Anterior cingulate cortex (tissue), 58 donors: ENCODE measurements at places on chromosomes 3 and 15.
A peak's percentile ranks its signal among the peaks of the same experiment; 100 is the strongest.

DNA sequence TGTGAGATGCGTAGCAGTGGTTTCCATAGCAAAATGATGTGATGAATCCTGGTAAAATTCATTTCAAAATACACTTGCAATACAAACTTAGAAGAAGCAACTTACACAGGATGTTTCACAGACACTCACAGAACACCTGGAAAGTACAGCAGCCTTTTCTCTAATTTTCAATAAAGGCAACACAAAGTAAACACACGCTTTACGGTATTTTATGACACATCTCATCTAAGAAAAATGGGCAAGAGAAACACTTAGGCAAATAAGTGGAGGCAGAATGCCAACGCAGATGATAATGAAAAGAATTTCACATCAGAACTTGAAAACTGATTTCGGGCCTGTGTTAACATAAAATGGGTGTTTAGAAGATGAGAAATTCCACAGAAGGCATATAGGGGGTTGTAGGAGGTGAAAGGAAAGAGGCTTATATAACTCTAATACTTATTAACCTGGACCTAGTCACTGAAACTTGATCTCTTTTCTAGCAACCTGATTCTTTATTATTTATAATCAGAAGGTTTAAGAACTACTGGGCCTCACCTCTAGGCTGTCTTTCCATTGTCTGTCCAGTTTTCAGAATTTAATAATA is 25.6 kb upstream of the MAP3K13 start:
- DNase-seq: no peak

DNA sequence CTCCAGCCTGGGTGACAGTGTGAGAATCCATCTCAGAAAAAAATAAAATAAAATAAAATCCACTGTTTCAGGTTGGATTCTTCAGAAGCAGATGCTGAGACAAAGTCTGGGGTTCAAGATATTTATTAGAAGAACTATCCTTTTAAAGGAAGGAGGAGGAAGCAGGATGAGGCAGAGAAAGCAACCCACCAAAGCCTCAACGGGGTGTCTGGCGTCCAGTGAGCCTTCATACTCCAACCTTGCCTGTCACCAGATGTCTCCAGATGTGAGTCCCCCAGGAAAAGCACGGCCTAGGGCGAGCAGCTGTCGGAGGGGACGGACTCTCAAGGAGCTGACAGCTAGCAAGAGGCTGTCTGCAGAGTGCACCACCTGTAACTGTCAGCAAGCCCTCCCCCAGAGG is 37.3 kb downstream of the MB21D2 start:
- no peak for DNase-seq

DNA sequence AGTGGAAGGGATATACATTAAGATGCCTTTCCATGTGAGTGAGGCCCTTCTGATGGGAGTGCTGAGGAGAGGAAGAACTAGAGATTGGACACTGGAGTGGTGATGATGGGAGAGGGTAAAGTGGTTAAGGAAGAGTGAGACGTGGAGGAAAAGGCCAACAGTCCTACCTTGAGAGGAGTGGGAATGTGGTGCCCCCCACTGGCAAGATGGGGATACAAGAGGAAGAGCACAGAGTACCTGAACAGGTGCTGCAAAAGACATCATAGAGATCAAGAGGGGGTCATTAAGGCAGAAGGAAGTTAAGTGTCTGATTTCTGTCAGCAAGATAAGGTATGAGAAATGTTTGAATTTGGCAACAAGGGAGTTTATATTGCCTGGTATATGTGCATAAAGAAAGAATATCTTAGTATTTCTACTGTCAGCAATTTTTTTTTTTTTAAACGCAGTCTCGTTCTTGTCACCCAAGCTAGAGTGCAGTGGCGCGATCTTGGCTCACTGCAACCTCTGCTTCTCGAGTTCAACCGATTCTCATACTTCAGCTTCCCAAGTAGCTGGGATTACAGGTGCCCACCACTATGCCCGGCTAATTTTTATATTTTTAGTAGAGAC is 34.0 kb downstream of the ARIH2 start:
- no peak for DNase-seq

DNA sequence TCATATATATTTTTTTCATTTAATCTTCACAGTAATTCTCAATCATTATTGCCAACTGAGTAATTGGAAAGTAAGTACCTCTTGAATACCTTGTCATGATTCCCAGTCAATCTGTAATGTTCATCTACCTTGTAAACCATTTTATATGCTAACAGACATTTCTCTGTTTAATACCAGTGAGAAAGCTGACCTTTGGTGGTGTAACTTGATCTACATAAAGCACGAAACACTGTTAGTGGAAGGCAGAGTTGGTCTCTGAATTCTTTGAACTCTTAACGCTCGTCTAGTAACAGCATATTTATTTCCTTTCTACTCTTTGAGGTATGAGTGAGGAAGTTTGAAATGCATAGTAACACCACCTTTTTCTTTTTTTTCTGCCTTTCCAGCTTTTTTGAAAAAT is 59.5 kb downstream of the SLC25A26 start:
- DNase-seq: no peak

GRCh38 chr3:52118156-52118875 is 35.9 kb downstream of the POC1A start:
- peak; percentile 25 for DNase-seq

DNA sequence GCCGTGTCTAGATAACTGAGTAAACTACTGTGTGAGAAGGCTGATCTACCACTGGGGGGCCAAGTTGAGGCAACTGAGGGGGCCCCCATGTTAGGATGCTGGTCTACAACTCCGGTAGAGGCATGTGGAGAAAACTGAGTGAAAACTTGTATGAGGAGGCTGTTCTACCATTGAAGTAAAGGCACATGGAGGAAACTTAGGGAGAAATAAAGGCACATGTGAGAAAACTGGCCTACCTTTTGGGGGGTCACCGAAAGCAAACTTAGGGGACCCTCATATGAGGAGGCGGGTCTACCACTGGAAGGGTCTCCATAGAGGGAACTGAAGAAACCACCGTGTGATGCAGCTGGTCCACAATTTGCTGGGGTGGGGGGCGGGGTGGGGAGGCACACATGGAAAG is 155.2 kb downstream of the FBLN2 start:
- DNase-seq: no peak

DNA sequence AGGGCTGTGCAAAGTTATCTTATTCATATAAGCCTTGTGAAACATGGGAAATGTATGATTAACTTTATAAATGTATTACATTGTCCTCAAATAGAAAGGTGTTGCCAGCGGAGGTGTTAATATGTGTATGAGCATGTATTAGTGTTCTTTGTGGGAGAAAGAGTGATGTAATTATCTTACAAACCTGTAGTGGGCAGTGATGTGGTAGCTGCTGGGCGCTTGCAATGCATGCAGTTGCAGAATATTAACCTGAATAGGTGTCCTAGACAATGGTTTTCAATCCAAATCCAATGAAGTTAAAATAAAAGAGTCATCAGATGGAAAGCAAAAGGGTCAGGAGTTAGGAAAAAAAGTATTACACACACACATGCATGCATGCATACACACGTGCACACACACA is 881.3 kb upstream of the CADM2 start:
- DNase-seq: no peak

DNA sequence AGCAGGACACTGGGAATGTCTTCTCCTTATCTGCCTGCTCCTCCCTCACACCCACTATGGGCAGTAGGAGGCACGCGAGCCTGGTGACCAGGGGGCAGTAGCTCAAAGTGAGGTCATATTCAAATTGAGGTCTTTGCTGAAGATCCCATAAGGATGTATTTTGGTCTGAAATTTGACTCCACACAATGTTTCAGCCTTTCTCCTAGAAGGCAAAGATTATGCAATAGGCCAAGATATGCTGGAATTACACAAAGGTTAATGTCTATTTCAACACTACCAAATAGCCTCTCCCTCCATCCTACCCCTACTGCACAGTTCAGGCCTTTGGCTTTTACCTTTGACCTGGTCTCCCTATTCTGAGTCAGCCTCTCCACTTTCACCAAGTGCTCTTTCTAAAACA is 203.0 kb downstream of the TIGIT start:
- no peak for DNase-seq

- DNase-seq: no peak
Observed at GRCh38 chr3:33751336-33751735, 33.3 kb upstream of the CLASP2 start.

GRCh38 chr3:43525941-43526607 is 95.7 kb downstream of the ANO10 start:
- no peak for DNase-seq

- no peak for DNase-seq
Observed at GRCh38 chr15:99341786-99342185, 90.5 kb downstream of the LRRC28 start.

- DNase-seq: no peak
Observed at GRCh38 chr15:85095566-85095965, 113.9 kb downstream of the PDE8A start.

DNA sequence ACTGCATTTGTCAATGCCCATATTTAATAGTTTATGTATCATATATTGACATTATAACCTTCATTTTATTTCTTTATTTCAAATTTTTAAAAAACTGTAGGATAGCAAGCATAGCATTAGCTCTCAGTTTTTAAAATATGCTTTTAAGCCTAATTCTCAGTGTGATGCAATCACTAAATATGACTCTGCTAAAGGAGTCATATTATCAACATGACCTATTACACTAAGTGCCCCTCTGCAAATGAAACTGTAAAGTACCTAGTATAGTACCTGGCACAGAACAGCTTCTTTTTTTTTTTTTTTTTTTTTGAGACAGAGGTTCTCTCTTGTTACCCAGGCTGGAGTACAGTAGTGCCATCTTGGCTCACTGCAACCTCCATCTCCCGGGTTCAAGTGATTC is 179.4 kb upstream of the CGNL1 start:
- no peak for DNase-seq

GRCh38 chr15:78037779-78038305 is 39.7 kb downstream of the TBC1D2B start:
- no peak for DNase-seq

GRCh38 chr3:23496165-23496564 is 293.0 kb downstream of the UBE2E2 start:
- DNase-seq: no peak

- DNase-seq: no peak
Observed at GRCh38 chr3:193693774-193694173, 100.8 kb downstream of the OPA1 start.

DNA sequence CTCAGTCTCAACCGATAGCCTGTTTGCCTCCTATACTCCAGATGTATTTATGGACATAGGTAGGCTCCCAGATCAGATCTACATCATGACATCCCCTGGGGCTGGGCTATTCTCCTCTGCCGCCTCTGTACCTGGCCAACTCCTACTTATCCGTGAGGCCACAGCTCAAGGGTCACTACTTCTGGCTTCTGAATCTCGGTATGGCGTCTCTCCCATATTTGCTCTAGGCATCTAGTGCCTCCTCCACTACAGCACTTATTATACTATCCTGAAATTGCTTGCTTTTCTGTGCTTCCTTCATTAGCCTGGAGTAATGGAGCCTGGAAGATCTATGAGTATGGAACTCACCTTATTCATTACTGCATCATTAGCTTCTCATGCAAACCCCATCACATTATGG is 172.6 kb upstream of the WNT5A start:
- no peak for DNase-seq

- DNase-seq: no peak
Observed at GRCh38 chr3:155404486-155404885, 111.0 kb upstream of the STRIT1 start.

- DNase-seq: no peak
Observed at GRCh38 chr15:40511093-40511471, 40.3 kb downstream of the CHST14 start.

DNA sequence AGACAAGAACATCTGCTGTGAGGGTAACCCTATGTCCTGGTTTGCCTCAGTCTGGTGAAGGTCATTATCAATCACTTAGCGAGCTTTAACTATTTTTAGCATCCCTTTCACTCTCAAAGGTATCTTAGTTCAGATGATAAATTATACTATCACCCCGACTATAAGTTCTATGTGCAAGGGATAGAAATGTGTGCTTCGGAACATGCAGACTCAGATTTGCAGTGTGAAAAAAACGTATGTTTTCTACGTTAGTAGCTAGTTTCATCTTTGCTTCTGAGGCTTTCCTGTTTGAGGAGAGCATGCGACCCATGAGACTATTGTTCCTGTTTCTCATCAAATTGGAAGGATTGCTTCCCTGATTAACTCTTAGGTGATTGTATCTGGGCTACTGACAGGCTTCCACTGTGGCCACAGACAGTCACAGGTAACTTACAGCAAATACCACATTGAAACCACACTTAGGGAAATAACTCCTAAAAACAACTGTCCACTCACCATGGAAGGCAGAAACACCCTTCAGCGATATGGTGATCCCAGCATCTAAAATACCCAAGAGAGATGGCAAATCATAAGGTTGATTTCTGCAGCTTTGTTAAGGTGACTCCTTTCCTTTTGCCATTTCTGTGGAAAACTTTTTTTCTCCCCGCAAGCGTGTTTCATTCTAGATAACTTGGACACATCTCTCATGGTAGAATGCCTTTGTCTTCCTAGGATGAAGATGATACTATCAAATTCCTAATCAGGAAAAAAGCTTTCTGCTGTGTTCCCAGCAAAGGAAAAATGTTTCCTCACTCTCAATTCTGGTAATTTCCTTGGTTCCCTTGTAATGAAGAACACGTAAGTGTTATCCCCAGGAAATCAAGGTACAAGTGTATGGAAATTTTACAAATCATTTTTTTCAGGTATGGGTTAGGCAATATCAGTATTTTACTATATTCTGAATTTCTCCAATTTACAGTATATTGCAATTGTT is 5.2 kb downstream of the GCSAM start:
- no peak for DNase-seq

- DNase-seq: no peak
Observed at GRCh38 chr15:51386486-51386885, 45.0 kb downstream of the GLDN start.

DNA sequence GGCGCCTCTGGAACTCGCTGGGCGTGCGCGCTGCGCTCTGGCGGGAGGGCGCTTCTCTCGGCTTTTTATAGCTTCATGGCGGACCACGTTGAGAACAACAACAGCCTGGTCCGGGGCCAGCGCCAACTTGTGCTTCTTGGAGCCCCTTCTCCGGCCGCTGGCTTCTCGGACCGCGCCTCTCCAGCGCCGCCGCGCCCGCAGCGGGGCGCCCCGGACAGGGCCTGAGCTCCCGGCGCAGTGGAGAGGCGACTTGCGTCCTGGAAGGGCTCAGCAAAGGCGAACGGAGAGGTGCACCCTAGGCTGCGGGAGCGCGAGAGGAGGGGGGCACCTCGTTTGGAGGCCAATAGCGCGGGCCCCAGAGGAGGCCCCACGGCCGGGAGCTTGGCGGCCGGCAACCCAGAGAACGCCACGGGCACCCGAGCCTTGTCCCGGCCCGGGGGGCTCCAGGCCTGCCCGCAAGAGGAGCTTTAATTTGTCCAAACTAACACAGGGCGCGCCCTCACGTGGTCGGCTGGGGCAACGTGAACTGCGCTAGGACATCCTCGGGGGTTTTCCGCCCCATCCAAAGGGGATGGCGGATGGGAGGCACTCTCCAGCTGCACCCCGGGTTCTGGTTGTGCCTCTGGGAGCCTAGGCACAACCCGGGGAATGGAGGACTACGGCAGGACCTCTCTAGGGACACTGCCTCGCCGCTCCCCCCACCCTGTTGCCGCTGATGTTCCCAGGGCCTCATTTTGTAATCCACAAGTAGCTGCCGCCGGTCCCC is 37.8 kb downstream of the HMCES start:
- peak; percentile 73 for DNase-seq
